ENCODE measurements at places on chromosomes 7 and 10. TPM values are rescaled to one million over a fixed set of nuclear protein-coding genes. Genes with fewer than 3 reads are reported as not detected.

The MYL10 gene
- 0.18 TPM for polyA plus RNA-seq

The CRHR2 gene
- polyA plus RNA-seq = not detected

DNA sequence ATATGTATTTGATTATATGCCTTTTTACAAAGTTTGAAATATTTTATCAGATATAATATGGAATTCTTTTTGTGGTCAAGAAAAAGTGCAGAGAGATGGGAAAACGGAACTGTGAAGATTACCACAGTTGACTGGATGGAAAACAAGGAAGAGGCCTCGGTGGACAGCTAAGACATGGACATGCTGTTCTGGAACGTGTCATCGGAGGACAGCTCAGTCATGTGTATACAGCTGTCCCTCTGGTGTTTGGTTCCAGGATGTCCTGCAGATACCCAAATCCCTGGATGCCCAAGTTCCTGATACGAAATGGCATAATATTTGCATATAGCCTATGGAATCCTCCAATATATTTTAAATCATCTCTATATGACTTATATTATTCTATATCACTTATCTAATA is 49.4 kb downstream of the TRIL start:
- DNase-seq = no peak

GRCh38 chr7:138238734-138239659 is 162.7 kb downstream of the AKR1D1 start:
- DNase-seq = no peak

DNA sequence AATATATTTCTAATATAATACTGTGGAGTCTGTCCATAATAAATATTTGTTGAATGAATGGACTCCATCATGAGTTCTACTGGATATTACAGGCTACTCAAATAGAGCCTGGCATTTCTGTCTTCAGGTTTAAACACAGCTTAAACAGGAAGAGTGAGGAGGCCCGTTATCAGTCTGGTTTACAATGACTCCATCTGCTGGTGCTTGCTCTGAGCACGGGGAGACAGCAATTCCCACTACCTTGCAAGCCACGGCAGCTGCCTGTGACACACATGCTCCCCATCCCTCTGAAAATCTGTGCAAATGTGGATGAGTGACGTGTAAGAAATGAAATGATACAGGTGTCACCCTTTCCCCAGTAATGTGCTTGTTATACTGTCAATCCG is 293.5 kb upstream of the IMMP2L start:
- no peak for DNase-seq

DNA sequence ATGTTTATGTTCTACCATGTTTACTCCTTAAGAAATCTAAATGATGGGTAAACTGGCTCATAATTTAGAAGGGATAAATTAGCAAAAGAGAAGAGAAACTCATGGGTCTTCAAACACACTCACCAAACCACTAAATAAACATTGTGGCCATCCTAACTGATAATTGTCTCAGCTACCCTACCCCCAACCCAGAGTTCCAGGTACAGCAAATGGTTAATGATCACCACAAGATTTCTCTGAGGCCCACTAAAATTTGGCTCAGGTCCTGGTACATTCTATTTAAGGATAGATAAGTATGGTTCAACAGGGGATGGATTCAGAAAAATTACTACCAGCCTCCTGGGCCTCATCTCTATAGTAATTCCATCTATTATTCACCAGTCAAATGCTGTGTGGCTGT is 21.4 kb downstream of the SLC25A13 start:
- DNase-seq = no peak

DNA sequence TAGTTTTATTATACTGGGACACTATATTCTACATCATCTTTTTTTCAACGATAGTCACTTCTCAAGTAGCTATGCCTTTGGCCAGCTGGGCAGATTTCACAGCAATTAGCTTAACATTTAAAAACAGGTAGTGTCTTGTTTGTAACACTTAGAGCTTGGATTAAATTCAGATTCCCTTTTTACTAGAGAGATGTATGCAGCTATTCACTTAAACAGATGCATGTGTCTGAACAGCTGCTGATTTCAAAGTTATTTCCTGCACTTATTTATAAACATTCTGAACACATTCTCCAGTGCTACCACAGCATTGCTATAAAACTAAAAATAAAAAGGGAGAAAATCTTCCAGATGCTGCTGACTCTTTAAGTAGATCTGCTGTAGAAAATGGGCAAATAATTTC is 637.2 kb downstream of the POM121L12 start:
- DNase-seq = no peak

All from right renal pelvis (tissue), 4 donors.